ENCODE measurements at places on chromosomes 13 and 19. TPM values are rescaled to one million over a fixed set of nuclear protein-coding genes. Genes with fewer than 3 reads are reported as not detected.

DNA sequence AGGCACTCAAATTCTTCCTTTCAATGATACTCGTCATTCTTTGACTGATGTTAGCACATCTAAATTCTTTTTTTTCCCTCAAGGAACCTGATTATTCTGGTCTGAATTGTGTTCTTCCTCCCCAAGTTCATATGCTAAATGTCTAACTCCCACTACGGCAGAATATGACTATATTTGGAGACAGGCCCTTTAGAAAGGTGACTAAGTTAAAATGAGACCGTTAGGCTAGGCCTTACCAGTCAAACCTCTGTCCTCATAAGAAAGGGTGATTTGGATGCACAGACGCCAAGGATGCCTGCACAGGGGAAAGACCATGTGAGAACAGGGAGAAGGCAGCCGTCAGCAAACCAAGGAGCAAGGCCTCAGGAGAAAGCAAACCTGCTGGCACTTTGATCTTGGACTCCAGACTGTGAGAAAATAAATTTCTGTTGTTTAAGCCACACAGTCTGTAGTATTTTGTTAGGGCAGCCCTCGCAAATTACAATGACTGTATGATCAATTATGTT, 13.1 kb upstream of the FOXO1 start:
- DNase-seq: no peak

DNA sequence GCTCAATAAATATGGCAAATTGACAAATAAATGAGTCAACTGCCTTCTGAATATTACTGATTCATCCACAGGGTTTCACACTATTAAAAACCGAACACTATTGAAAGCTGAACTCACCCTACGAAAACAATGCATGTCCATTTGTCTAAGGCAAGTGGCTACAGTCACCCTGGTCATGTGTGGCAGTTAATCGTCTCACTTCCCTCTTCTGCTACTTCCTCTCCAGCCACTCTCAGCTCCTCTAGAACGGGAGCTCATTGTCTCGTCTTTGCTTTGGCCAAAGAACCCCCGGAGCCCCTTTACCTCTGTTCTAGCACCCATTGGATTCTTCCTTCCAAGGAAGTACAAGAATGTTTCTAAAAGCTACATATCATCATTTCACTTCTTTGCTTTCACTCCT, 74.4 kb upstream of the ZNF599 start:
- no peak for DNase-seq

DNA sequence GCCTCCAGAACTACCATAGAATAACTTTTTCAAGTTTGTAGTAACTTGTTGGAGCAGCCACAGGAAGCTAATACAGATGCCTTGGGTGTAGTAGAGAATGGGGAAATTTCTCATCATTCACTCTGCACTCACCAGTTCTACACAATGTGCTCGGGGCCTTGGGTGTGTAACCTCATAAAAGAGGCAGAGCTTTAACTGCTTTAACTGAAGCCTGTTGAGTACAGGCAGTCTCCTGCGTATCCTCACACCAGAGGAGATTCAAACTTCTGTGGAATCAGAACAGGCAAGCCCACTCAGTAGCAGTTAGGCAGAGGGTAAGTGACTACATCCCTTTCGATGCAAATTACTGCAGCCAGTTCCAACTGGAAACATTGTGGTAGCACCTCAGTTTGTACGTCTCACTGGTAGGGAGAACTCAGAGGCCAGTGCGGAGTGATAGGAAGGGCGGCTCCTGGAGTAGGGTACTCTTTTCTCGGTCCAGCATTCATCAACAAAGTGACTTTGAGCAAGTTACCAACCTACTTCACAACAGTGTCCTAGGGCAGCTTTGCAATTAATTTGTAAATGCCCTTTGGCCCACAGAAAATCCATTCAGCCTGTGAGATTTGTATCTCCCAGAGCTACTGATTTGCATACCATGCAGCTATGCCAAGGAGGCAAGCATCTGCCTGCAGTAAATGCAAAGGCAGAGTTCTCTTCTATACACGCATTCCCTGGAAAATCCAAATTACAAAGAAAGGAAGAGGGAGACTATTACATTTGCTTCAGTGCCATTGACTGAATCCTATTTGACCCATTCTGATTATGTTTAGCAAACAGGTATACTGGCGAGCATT, 904.3 kb downstream of the DIAPH3 start:
- DNase-seq: no peak

DNA sequence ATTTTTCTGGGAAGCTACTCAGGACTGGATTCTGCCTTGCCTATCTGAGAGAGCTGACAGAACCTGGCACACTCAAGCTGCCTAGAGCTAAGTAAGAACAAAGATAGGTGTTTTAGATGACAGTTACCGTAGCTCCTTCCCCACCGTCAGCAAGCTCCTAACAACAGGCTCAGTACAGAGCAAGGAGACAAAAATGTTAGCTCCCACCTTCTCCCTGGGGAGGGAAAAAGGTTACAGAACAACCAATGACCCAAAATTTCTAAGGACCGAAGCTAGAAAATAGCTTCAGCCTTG, 1058.2 kb upstream of the PCDH20 start:
- no peak for DNase-seq

GRCh38 chr19:55535173-55535964, 1.6 kb downstream of the SBK2 start:
- DNase-seq: no peak

GRCh38 chr19:55467236-55468053, 2.9 kb upstream of the C19orf85 start:
- DNase-seq: no peak

DNA sequence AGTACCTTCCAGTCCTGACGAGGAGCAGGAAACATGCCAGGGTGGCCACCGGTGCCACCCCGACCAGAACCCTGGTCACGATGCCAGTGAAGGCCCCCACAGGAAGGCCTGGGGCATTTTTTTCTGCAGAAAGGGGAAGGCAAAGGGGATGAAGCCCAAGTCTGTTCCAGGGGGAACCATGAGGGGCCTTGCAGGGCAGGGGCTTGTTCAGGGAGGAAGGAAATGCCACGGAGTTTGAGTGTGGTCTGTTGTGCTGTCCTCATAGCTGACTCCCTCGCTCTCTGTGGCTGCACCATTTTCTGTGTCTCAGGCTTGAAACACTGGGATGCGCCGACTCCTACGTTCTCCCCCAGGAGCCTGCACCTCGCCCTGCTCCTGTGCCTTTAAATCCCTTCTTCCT, 27.5 kb upstream of the CEACAM1 start:
- no peak for DNase-seq

DNA sequence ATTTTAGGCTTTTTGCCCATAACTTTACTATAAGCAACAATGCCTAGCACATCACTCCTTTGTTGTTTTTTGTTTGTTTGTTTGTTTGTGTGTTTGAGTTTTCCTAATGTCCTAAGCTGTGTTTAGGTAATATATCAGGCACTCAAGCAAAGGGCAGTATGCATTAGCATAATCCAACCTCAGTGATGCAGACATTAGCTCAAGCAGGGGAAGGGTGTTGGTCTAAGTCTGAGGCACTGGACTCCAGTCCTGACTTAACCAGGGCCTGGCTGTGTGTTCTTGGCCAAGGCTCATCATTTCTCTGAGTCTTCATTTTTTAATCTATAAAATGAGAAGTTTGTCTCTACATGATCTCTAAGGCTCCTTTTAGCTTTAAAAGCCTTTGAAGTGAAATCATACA, 65.9 kb upstream of the RFC3 start:
- no peak for DNase-seq

DNA sequence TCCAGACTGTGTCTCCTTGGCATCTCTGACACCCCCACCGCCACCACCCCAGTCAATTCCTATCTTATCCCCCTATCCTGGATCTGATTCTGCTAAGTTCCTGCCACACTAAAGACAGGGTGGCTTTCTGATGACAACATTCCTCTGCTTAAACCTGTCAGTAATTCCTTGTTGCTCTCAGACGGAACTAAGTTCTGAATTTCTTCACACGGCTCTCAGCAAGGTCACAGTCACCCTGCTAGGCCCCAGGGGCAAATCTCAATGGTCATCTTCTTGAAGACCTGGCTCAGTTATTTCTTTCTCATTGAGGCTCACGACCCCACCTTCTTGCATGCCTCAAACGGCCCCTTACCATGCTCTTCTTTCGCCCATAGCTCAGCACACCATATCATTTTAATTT, 7.6 kb downstream of the ALOX5AP start:
- DNase-seq: no peak

- peak; percentile 47 for DNase-seq
These were observed 51.0 kb upstream of the PDX1 start for GRCh38 chr13:27868641-27869435.

DNA sequence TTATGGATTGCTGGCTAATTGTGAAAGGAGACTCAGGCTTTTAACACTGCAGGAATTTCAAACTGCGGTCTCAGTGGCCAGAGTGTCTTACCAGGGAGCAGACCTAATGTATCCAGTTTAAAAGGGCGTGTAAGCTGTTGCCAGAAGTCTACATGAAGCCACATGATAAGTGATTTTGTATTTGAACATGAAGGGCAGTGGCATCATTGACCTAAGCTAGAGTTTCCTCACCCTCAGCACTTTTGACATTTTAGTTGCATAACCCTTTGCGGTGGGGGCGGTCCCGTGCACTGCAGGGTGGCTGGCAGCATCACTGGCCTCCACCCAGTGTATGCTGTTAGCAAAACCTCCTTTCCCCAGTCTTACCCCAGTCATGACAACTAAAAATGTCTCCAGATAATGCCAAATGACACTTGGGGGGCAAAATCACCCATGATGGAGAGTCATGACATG, 23.7 kb upstream of the GPR18 start:
- no peak for DNase-seq

GRCh38 chr19:7910321-7911161, 4.1 kb upstream of the TGFBR3L start:
- DNase-seq: no peak

DNA sequence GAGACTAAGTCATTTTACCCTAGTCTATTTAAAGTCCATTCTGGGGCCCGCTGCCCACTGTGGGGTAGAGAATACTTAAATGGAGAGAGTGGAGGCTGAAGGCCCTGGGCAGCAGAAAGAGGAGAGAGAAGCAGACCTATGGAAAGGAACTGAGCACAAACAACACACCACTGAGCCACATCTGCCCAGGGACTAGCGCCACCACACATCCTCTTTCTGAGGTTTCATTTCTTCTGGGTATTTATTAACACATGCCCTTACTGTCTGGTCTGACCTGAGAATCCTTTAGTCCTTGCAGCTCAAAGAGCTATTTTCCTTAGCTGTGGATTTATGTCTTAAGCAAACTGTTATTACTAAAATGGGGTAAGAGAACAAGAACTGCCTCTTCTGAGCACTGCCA, 154.0 kb downstream of the NALCN start:
- no peak for DNase-seq

DNA sequence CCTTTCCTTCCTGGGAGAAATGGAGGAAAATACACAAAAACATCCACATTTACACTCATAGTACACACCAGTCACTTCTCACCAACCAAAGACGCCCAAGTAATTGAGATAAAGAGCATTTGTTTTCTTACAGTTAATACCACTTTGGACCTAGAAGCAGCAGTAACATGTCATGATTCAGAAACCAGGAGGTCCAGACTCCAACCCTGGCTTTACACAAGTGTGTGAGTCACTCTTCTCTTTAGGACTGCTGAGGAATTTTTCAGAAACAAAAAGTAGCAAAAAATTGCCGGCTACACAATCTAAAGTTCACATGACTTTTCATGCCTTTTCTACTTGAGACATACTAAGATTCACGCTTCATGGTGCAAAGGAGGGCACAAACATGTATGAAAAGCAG, 42.1 kb downstream of the TUBGCP3 start:
- DNase-seq: no peak

DNA sequence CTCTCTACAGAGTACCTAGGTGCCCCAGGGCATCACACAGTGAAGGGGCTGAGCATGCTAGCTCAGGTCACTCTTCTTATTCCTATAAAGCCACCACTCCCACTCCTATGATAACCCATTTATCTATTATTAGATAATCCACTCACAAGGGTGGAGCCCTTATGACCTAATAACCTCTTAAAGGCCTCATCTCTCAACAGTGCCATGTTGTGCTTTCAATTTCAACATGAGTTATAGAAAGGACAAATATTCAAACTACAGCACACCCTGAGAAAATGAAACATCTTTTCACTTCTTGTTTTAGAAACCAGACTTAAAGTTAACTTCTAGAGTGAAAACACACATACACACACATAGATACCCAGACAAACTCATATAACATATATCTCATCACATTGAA, 1494.9 kb upstream of the MIR17HG start:
- no peak for DNase-seq

GRCh38 chr13:41004875-41005693, 14.0 kb downstream of the ELF1 start:
- DNase-seq: peak; percentile 84

THOP1 gene
- total RNA-seq: 102 TPM

CEACAM4 gene
- total RNA-seq: 12.7 TPM

ICAM4 gene
- total RNA-seq: 66.0 TPM

APC2 gene
- 0.27 TPM for total RNA-seq
